ENCODE measurements at places on chromosomes 2 and 18. TPM values are rescaled to one million over a fixed set of nuclear protein-coding genes. Genes with fewer than 3 reads are reported as not detected.

DNA sequence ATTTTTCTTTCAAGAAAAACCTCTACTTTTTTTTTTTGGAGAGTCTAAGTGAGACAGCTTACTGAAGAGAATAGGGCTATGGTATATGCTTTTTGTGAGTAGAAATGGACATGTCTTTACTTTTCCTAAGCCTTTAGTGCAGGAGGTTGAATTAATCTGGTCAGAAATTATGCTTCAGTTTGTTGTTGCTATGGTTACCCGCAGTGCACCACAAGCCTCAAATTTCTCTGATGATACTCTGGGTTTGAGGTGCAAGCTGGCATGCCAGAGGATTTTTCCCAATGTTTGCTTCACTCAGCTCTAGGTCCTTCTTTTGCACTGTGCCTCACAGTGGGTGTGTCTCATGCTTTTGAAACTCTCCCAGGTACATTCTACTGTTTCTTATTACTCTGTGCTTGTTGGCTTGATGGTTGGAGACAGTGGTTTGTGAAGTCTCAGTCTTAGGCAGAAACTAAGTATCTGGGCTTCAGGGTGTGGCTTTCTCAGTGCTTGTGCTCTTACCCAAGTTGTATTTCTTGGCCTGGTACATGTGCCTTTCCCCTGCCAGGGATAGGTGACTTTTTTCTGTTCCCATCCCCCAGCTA, 278.3 kb downstream of the RBM43 start:
- H3K4me3 ChIP-seq = no peak overlapping the region
- H3K36me3 ChIP-seq = no peaks in the 10 kb centered on the region
- no peaks in the 10 kb centered on the region for H3K27me3 ChIP-seq
- no peaks in the 10 kb centered on the region for H3K4me1 ChIP-seq
- no peak for DNase-seq

CAPN14 gene
- 3.3 TPM for total RNA-seq

GRCh38 chr2:38446418-38446817, 69.3 kb upstream of the ATL2 start:
- no peaks in the 10 kb centered on the region for H3K36me3 ChIP-seq
- peaks cover 10% of the 10 kb centered on the region for H3K27me3 ChIP-seq
- no peak overlapping the region for H3K4me3 ChIP-seq
- no peak overlapping the region for H3K27ac ChIP-seq
- no peak for DNase-seq

DNA sequence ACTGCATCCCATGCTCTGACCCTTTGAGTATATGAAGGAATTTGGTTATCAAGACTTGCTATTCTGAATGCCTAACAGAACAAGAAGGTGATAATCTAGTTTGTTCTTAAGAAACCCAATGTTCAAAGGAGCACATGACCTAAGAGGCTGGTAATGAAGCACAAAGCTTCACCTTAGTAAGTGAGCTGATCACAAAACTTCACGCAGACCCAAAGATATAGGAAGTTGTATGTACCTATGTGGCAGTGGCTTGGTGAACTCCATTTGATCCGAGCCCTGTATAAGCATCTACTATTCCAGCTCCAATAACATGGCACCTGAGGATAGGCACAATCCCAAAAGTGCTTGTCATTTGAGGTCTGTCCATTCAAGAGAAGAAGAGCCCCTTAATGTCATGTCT, 78.6 kb downstream of the ANKRD44 start:
- H3K4me3 ChIP-seq = no peak overlapping the region
- H3K27me3 ChIP-seq = no peaks in the 10 kb centered on the region
- H3K4me1 ChIP-seq = peaks cover 94% of the 10 kb centered on the region
- H3K36me3 ChIP-seq = peaks cover 40% of the 10 kb centered on the region

DPYSL5 gene
- total RNA-seq = not detected

GRCh38 chr2:237449193-237449881, 35.4 kb upstream of the COL6A3 start:
- H3K4me1 ChIP-seq = no peaks in the 10 kb centered on the region
- DNase-seq = no peak
- H3K27me3 ChIP-seq = peaks cover 8% of the 10 kb centered on the region
- H3K36me3 ChIP-seq = no peaks in the 10 kb centered on the region
- no peak overlapping the region for H3K4me3 ChIP-seq
- H3K27ac ChIP-seq = no peak overlapping the region

Data from activated B cell treated with CpG ODN at 0.5 μM for 24 hours (primary cell).